Hematopoietic multipotent progenitor cell treated with erythropoietin and hydrocortisone succinate and interleukin-3 and kit ligand, for 4 days (in vitro differentiated cells): ENCODE measurements at places on chromosomes 13 and 19.

GRCh38 chr13:50122455-50122854 is 107.2 kb downstream of the KCNRG start:
- peak; percentile 58 for DNase-seq

- DNase-seq, result no peak
Observed at GRCh38 chr13:55091172-55091571, 2049.5 kb upstream of the PRR20A start.

GRCh38 chr13:31725841-31726240 is 13.5 kb upstream of the RXFP2 start:
- DNase-seq, result no peak

DNA sequence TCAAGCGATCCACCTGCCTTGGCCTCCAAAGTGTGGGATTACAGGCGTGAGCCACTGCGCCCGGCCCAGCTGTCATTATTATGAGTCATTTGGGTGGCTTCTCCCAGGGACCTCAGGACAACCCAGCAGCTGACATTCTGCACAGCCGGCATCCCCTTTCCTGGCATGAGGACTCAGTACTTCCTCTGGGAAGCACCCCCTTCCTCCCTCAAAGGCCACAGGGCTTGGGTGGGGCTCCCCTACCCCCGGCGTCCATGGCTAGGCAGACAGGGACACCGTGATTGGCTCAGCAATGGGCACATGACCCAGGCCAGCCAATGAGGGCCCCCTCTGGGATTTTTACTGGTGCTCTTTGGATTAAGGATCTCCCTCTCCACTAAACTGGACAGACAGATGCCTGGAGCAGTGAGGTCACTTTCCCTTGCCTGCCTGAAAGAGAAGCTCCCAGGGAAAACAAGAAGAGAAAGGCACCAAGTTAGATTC is 6.0 kb downstream of the KANK2 start:
- no peak for DNase-seq

GRCh38 chr13:110017379-110017778 is 231.0 kb upstream of the IRS2 start:
- no peak for DNase-seq

DNA sequence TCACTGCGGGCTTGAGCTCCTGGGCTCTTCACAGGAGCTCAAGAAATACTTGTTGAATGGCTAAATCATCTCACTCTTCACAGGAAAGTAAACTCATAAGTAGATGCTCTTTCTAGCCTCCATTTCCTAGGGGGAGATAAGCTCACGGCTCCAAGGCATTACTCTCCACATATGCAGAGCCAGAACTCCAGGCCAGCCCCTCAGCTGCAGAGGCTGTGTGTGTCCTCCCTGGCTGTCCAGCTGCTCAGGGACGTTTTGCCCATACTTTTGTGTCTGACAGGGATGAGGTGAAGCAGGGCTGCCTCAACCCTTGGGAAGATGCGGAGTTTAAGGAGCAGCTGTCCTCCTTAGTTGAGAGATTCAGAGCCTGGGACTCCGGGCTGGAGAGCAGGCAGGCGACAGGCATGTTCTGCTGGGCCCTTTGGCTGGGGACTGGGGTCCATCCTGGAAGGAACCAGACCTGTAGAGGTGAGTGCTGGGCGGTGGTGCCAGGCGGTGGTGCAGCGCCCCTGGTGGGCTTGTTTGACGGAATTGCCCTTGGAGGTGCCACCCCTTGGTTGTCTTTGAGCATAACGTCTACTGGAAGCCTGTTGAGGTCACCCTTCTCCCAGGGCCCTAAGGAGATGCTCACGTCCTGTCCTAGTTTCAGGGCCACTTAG is 20.5 kb upstream of the SLC15A1 start:
- no peak for DNase-seq

GRCh38 chr19:7540761-7541474 is 5.4 kb downstream of the PNPLA6 start:
- peak; percentile 94 for DNase-seq

DNA sequence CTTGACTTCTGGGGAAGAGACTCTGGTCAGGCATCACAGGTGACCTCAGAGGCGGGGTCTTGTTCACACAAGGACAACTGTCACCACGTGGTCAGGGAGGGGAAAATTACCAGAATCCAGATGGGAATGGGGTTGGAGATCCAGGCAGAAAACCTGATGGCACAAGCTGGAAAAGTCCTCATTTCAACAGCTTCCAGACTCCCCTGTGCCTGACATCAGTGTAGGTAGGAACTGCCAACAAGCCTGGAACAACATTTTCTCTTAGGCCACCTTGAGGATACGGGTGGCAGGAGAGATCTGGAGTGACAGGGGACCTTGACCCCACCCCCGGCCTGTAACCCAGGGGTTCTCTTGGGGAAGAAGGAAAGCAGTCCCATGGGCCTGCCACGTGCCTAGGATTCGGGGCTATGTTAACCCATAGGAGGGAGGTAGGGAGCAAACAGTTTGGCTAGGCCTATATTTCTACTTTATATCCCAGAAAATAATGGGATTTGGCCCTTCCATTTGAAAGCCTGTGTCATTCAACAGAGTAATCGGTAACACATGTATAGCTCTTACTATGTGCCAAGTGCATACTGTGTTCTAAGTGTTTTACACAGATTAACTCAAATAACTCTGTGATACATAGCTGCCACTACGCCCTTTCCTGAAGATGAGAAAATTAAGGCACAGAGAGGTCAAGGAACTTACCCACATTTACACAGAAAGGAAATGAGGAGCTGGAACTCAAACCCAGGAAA is 44.9 kb upstream of the C13orf42 start:
- DNase-seq, result no peak

DNA sequence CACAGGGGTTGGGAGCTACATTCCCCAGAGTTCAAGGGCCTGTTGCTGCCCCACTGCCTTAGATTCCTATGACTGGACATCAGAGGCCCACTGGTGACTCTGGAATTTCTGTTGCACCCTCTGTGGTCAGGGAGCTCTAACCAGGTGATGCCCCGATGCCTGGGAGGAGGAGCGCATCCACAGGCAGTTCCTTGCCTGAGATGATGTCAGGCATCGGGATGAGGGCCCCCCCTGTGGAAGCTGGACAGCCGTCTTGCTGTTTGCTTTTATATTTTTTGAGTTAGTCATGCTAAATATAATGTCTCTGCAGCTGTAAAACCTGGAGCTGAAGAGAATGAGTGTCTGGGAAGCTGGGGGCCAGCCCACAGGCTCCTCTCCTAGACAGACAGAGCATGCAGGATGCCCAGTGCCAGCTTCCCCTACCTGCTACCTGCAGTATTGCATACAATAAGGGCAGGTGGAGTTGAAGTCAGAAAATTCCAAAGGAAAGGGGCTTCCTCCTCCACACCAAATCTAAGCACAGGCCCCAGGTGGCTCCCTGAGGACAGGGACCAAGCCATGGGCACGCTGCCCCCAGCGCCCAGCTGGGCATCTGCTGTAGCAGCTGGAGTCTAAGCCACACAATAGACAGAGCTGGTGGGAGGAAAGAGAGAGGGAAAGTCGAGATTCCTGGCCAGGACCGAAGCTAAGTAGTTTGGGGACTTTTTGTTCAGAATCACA is 16.2 kb downstream of the COL4A2 start:
- no peak for DNase-seq

DNA sequence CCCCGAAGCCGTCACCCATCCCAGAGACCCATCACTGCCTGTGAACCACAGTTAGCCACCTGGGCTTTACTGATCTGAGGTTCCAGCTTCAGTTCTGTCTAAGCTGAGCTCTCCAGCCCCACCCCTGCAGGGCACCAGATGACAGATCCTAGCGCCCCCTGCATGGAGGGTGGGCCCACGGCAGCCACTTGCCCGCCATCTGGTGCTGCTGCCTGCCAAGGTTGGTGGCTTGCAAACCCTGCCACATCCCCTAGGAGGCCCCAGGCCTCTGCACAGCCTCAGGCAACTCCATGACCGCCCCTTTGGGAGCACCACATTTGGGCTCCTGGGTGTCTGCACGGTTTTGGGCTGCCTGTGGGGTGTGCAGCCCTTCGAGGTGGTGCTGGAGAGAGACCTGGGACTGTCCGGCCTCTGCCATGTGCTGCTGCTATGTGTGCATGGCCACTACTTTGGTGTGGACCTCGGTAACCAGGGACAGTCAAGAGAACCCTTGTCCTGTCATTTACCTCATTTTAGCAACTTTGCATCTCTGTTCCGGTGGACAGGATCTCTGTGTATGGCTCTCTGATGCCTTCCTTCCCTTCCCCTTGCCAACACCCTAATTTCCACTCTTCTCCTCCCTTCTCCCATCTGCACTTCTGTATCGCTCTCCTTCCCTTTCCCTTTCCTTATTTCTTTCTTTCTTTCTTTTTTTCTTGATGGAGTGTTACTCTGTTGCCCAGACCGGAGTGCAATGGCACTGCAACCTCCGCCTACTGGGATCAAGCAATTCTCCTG is 17.4 kb upstream of the SDHAF1 start:
- peak; percentile 83 for DNase-seq

DNA sequence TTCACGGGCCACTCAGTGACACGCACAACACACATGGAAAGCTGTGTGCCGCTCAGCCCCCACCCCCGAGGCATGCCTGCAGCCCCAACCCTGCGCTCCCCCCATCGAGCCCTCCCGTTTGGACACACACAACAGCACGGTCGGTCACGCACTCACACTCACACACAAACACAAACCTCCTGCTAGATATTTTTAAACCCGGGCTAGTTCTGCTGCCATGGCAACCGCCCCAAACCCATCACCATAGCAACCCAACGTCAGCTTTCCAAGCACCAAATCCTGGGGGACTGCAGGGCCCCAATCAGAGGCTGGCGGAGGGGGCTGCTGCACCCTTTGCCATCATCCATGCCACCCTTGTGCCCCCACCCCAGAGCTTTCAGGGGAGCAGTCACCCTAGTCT is 2.5 kb upstream of the NOVA2 start:
- DNase-seq, result no peak

DNA sequence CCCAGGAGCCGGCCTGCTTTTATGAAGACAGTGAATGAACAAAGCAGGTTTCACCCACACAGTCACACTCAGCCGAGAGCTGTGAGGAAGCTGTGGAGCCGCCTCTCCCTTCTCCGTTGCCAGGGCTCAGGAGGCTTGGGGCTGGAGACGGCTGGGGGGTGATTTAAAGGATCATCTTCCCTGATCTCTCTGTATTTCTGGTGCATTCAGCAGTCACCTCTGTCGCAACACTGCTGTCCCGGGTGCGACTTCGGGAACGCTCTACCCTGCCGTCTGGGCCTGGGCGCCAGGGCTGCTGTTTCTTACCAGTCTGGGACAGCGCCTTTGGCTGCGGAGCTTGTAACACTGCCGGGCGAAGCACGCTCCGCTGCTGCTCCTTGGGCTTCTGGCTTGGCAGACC is 18.1 kb downstream of the CAPS start:
- DNase-seq, result no peak

GRCh38 chr13:20716951-20717350 is 13.5 kb downstream of the IL17D start:
- DNase-seq, result no peak

GRCh38 chr19:39705578-39706188 is 1.4 kb downstream of the LGALS14 start:
- no peak for DNase-seq

DNA sequence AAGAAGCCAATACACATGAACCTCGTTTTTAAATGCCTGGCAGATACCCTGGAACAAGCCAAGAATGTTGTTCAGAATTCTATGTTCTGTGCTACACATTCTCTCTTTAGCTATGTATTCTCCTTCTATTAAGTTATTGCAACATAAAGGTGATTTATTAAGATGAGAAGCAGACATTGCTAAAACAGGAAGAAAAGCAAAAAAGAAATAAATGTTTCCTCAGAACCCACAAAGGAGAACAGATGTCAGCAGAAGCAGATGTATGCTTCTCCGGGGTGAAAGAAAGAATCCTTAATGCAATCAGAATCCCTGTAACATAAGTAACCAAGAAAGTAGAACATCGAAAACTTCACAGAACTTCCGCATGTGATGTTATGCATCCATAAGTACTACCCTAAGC is 302.9 kb downstream of the DCT start:
- DNase-seq, result peak; percentile 58

GRCh38 chr13:100517728-100518127 is 70.9 kb downstream of the GGACT start:
- no peak for DNase-seq

DNA sequence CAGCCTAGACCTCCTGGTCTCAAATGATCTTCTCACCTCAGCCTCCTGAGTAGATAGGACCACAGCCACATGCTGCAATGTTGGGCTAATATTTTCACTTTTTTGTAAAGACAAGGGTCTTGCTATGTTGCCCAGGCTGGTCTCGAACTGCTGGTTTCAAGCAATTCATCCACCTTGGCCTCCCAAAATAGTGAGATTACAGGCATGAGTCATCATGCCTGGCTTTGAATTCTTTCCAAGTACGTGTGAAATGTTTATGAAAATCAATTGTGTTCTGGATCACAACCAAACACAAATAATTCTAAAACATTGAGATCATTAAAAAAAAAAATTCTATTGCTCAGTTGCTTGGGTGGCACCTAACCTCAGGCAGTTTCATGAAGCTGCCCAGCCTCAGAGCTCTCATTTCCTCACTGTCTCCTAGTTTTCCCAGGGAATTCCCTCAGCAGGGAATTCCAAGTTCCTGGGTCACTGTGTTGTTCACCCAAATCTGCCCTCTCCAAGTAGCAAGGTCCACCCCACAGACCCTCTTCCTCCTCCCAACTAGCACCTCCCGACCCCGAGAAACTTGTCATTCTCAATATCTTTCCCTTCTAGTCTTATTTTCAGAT is 44.8 kb downstream of the ING1 start:
- no peak for DNase-seq

- DNase-seq, result no peak
Observed at GRCh38 chr19:51253088-51253806, 2.4 kb downstream of the SIGLECL1 start.

DNA sequence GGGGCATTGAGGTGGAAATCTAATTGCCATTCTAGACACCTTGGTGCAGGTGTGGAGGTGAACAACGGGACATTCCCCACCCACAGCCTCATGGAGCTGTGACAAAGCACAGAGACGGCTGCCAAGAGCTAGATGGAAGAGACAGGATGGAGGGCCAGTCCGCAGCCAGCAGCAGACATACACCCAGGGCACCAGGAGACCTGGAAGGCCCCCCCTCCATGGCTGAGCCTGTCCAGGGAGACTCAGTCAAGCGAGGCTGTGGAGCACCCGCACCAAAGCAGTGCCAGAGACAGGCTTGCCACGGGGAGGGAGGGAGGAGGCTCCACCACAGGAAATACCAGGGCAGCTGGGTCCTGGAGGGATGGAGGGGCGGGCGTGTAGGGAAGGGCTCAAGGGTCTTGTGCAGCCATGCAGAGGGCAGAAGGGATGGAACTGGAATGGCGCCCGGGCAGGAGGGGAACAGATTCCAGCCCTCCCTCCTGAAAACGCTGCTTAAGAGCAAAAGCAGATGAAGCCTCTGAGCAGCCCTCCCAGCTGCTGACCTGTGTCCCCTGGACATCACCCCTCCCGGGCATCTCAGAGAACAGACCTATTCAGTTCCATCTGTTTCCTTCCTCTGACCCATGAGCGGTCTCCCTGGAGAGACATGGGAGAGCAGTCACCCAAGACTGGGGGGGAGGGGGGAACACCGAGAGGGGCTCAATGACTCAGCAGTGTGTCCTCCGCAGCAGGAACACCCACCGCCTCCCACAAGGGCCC is 14.4 kb downstream of the EPS15L1 start:
- peak; percentile 52 for DNase-seq

- DNase-seq, result peak; percentile 89
Observed at GRCh38 chr19:49301165-49301865, 23.7 kb downstream of the SLC6A16 start.

- peak; percentile 82 for DNase-seq
Observed at GRCh38 chr13:46343279-46343994, 43.6 kb downstream of the RUBCNL start.
